Hematopoietic multipotent progenitor cell treated with erythropoietin and hydrocortisone succinate and interleukin-3 and kit ligand, for 15 days (in vitro differentiated cells): ENCODE measurements at places on chromosomes 4 and X.

DNA sequence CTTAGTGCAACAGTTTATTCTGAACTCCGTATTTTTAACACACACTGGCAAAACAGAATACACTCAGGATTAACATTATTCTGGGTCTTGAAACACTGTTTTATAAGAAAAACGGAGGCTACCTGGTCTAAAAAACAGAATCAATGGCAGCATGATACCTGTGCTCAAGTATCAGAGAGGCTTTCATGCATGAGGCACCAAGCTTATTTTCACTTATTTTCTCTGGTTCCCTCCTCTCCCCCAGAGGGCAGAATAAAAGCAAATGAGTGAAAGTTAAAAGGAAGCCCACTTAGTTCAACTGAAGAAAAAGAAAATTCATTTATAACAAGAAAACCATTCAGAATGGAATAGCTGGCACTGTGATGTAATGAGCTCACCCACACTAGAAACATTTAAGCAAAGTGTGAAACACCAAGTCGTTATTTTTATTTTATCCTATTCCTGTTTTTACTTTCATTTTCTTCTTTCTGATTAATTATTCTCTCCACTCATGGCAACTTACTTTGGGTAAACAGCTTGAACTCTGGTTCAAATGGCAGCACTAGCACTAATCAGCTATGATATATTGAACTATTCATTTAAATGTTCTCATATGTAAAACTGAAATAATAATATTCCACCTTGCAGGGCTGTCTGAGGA lies 211.8 kb downstream of the PPP3CA start:
- no peak for DNase-seq

DNA sequence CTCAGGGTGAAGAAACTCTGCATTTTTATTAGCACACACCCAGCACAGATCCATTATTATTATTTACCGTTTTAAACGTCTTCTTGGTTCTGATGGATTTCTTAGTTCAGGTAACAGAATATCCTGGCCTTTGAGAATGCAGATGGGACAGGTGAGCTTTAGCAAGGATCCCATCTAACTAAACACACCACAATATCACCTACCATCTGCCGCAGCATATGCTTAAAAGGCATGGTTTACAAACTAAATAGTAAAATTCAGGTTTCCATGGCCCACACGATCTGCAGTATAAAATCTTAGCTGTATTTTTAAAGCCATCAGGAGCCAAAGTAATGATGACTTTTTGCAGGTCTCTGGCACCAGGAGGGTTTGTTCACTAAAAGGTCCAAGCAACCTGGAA lies 31.7 kb upstream of the GATB start:
- no peak for DNase-seq

GRCh38 chr4:89306486-89307177 lies 968 bp downstream of the GPRIN3 start:
- no peak for DNase-seq

DNA sequence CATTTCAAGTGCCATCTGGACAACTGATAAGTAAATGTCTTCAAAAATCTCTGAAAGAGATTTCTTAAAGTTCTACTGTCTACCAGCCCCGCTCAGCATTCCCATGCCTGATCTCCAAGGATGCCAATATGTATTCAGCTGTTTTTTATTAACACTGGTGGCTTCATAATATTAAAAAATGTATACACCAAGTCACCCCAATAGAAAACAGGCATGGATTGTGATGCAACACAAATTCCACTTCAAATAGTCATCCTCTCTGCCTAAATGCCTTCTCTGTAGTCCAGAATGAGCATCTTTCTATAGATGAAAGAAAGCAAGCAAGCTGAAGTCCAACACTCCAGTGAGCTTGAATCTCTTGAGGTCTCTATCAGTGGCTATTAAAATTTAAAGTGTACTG lies 152.2 kb upstream of the PPARGC1A start:
- DNase-seq, result no peak

DNA sequence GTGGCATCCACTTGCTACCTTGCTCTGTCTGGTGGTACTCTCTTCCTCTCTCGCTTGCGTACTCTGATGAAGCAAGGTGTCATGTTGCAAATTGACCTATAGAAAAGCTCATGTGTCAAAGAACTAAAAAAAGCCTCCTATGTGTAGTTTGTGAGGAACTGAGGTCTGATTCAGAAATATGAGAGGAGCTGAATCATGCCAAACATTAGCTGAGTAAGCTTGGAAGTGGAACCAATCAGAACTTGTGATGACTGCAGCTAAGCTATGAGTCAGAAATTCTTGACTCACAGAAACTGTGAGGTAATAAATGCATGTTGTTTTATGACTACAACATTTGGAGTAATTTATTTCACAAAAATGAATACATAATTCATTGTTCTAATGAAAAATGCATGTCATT lies 2138.8 kb downstream of the PCDH7 start:
- DNase-seq, result no peak

DNA sequence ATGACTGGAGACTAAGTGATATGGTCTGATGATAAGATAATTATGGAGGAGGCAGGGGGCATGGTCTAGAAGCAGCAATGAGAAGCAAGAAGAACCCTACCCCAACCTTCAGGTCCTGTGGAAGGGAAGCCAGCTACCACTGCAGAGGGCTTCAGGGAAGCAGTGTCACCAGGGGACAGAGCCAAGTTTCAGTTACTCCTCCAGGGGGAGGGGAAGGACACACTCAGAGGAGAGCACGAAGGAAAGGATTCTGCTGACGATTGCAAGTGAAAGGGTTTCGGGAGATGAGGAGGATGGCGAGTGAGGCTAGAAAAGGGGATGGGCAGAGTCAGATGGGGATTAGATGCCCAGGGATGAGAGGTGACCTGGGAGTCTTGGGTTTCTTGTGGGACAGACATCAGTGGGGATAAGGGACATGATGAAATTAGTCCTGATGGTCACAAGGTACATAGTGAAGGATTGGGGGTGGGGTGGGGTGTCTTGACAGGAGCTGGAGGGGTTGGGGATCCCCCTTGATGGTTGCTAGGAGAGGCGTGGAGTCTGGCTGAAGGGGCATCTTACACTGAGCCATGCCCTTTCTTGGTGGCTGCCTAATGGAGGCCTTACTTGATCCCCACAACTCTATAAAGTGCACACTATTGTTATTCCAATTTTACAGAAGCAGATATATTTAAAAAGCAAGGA lies 45.4 kb downstream of the TIGD4 start:
- DNase-seq, result no peak

- DNase-seq, result no peak
These were observed 60.9 kb upstream of the CLCN4 start for GRCh38 chrX:10095698-10096432.

- no peak for DNase-seq
These were observed 145.2 kb upstream of the SCML1 start for GRCh38 chrX:17592117-17592516.

DNA sequence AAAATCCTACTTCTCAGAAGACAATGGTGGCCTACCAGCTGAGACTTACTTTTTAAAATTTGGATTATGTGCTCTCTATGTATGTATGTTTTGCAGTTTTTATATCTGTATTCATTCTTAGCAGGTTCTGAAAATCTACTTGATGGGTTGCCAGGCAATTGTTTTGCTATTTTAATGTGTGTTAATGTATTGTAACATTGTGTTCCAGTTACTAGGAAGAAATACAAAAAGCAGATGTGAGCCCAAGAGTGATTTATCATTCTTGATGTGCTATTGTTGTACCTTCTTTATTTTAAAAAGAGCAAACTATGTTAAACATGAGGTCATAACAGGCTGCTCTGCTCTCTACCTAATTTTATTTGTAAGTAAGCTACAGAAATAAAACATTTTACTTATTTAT lies 81.9 kb downstream of the REPS2 start:
- no peak for DNase-seq

DNA sequence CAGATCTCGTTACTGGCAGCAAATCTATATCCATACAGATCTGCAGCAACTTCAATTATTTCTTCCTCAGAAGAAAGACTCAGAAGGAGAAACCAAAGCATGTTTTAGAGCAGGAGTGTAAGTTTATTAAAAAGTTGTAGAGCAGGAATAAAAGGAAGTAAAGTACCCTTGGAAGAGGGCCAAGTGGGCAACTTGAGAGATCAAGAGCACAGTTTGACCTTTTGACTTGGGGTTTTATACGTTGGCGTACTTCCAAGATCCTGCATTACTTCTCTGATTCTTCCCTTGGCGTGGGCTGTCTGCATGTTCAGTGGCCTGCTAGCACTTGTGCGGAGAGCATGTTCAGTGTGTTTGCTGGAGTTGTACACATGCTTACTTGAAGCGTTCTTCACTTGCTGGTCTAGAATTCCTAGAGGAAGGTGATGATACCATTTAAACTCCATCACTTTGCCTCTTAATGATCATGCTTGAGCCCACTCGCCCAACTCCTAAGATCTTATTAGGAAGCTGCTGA lies 1114.7 kb upstream of the PABPC4L start:
- DNase-seq, result no peak

DNA sequence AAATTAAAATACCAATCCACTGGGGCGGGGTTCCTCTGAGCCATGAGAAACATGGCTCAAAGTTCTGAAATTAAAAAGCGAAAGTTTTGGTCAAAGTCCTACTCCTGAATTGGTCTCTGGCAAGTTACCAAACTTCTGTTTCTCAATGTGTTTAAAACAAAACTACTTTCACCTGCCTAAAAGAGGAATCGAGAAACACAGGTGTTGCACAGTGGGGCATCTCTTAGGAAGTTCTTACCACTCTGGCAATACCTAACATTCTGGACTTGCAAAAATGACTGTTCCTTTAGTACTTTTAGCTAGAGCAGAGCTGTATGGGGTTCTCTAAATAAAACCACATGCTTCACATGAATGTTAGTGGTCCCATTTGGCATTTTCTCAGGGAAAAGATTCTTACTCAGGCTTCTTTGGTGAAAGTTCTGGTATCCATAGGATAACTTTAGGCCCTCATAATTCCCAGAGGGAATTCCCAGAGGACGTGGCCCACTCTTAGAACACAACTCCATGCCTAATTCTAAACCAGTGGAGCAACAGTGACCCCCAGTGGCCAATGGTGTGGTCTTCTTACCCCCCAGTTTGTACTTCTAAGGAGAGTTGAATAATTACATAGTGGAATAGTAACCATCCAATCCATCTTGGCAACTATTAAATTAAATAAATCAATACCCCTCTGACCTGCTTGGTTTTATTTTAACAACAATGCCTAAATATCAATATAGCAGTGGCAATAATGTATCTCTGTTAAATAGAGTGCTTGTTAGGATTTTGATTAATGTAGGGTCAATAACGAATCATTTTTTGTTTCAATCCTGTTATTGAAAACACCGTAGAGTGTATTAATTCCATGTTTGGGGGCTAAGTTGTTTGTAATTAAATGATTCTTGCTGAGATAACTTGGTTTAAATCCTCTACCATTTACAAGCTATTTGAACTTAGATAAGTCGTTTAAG lies 21.9 kb downstream of the BMP3 start:
- peak; percentile 8 for DNase-seq

DNA sequence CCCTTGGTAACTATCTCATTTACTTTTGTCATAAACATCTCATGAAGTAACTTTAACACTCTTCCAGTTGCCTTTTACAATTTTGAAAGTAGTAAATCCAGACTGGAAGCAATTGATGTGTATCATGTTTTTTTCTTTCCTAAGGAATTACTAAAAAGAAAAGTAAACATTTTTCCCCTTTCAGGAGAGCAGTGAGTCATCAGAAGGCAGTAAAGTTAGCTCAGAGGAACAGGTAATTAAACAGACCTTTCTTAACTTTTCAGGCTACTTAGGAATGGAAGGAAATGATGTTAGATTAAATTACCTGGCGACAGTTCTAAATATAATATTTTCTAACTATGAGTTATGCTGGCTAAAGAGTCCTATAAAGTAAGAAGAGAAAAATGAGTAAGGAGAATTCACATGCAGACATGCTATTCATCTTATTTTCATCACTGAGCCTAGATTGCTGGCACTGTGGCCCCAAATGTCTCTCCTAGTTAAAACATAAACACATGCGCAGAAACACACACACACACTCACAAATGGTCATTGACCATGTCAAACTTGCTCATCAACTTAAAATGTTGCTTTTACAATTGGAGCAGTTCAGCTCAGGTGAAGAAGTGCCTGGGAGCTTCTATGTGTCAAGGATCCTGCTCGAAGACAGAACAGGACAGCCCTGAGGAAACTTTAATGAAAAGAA lies 9.3 kb downstream of the DMP1 start:
- DNase-seq, result no peak

GRCh38 chrX:111318901-111319300 lies 48.6 kb upstream of the CAPN6 start:
- DNase-seq, result no peak

DNA sequence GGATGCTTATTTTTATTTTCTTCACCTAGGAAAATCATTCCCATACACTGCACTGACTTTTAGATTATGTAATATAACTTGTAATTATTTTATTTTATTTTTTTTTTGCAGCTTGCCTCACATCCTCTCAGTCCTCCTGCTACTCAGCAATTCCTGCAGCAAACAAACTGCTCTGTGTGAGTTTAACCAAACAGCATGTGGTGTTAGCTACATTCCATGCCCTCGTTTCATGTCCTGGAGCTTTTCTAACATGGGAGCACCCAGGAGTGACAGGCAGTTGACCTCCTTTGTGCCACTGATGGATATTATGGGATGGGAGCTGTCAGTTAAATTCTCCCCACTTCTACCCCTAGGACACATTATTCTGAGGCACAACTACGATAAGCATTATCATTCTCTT lies 24.8 kb downstream of the CXCL1 start:
- no peak for DNase-seq

DNA sequence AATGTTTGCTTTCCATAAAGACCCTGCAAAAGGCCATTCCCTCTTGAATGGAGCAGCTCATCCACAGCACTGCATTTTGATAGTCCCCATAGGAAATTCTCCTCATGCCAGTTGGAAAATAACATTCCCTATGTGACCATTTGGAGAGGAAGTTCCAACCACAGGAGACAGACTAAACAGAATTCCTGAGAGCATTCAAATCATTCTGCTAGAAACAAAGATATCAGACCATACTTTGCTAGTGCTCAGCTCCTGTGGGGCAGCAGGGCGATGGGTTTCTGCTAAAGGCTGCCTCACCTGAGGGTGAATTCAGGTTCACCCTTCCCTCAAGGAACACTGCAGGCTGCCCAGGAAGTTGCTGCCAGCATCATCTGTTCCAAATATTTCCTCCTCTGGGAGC lies 58.8 kb downstream of the LNX1 start:
- DNase-seq, result no peak

DNA sequence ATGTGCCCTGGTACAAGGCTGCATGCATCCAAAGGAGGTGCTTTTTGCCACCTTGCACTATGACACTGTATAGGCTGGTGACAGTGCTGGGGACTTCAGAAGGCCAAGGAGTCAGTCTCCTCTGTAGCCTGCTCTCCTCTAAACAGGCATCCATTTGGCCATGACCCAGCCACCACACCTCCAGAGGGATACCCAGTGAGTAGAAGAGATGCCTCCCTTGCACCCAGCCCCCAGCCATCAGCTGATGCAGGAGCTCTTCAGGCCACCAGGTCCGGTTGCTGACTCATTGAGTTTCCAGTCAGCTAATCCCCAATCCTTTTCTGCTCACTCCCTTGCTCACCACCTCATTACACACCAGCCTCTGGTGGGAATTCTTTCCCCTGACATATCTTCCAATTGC lies 99.8 kb downstream of the PJA1 start:
- DNase-seq, result no peak

- DNase-seq, result no peak
These were observed 435.2 kb upstream of the CTSO start for GRCh38 chr4:156388826-156389225.

- DNase-seq, result no peak
These were observed 2.0 kb downstream of the SEC24B start for GRCh38 chr4:109435635-109436034.
